ENCODE measurements at places on chromosomes 6 and 20. TPM values are rescaled to one million over a fixed set of nuclear protein-coding genes. Genes with fewer than 3 reads are reported as not detected.
A peak's percentile ranks its signal among the peaks of the same experiment; 100 is the strongest.

The VWA7 gene
- 1.6 TPM for total RNA-seq

The RUNX2 gene
- 4.9 TPM for total RNA-seq

The TMC2 gene
- 0.07 TPM for total RNA-seq

The CITED2 gene
- total RNA-seq, result 92.9 TPM

The ULBP2 gene
- 0.23 TPM for total RNA-seq

The FARS2 gene
- 19.8 TPM for total RNA-seq

The KCNK15 gene
- 0.20 TPM for total RNA-seq

The SPATA25 gene
- total RNA-seq, result 3.4 TPM

The SLC35D3 gene
- 0.13 TPM for total RNA-seq

The HLA-DRA gene
- total RNA-seq, result not detected

- no peak for DNase-seq
These were observed 206.8 kb upstream of the ARG1 start for GRCh38 chr6:131366223-131366622.

- DNase-seq, result no peak
These were observed 337.8 kb downstream of the BTBD3 start for GRCh38 chr20:12255461-12255970.

DNA sequence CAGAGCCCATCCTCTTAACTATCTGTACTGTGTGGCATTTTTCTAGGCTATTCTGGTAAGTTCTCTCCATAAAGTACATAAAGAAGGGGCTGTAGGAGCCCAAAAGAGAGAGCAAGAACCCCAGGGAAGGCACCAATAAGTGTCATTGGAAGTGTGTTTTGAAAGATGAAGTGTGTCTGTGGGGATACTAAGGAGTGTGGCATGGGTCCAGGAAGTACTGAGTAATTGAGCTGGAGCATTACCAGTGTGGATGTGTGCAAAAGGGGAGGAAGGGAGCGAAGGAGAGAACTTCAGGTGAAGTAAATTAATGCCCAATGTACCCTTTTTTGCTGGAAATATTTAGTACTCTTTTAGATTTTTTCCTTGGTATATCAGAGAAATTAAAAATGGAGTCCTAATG is 63.9 kb downstream of the KCNS1 start:
- DNase-seq, result no peak

- no peak for DNase-seq
These were observed 248.4 kb downstream of the MYLK4 start for GRCh38 chr6:2502096-2502997.

DNA sequence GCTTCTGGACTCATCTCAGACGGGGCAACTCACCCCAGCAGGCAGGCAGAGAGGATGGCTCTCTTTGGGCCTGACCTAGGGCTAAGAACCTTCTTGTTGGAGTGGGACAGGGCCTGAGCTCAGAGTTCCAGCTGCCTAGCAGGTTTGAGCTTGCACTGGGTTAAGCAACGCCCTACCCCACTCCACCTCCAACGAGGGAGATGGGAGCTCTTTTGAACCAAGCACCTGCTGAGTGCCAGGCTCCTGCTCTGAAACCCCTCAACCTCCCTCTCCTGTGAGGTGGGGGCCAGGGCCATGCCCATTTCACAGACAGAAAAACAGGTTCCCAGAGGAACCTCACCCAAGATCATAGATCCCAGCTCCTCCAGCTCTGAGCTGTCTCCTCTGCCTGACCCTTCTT is 54.3 kb downstream of the SNAI1 start:
- no peak for DNase-seq

GRCh38 chr20:35318502-35319157 is 26.4 kb upstream of the FAM83C start:
- DNase-seq, result no peak

DNA sequence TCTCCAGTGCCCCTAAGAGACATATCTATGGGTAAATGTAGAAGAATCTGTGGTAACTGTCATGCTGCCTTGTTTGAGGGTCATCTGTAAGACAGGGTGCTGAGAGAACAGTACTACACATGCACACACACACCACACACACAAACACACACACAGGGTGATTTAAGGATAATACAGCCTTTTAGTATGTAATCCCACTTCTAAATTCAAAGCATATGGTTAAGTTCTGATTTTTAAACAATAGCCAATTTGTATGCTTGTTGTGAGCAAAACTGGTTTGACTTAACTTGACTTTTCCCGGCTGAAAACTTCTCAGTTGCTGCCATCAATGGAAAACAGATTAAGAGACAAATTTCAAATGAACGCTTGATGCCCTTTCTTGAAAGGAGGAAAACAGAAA is 241.8 kb downstream of the ADGRG6 start:
- DNase-seq, result no peak

DNA sequence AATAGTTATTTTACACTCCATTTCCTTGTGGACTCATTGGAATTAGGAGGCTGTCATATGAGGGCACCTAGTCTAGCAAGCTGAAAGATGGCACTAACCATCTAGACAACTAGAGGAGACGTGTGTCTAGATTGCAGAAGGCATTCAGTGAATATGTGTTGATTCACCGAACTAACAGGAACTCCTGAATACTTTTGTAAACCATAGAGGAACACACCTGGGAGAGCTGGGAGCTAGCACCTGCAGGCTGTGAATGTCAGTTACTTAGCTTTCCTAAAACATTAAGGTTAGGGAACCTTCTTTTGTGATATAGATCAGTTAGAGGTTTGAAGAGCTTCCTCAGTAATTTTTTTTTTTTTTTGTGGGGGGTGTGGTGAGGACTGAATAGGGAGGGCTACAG is 7.7 kb downstream of the OPN5 start:
- DNase-seq, result no peak

- DNase-seq, result no peak
These were observed 64.7 kb downstream of the KCNS1 start for GRCh38 chr20:45036044-45036755.

DNA sequence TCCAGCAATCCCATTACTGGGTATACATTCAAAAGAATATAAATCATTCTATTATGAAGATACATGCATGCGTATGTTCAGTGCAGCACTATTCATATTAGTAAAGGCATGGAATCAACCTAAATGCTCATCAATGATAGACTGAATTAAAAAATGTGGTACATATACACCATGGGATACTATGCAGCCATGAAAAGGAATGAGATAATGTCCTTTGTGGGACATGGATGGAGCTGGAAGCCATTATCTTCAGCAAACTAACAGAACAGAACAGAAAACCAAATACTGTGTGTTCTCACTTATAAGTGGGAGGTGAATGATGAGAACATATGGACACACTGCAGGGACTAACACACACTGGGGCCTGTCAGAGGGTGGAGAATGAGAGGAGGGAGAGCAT is 261.6 kb downstream of the GMDS start:
- DNase-seq, result no peak

GRCh38 chr6:80988892-80989291 is 763.6 kb downstream of the TENT5A start:
- DNase-seq, result no peak

- DNase-seq, result no peak
These were observed 17.4 kb upstream of the GTSF1L start for GRCh38 chr20:43744151-43744611.

DNA sequence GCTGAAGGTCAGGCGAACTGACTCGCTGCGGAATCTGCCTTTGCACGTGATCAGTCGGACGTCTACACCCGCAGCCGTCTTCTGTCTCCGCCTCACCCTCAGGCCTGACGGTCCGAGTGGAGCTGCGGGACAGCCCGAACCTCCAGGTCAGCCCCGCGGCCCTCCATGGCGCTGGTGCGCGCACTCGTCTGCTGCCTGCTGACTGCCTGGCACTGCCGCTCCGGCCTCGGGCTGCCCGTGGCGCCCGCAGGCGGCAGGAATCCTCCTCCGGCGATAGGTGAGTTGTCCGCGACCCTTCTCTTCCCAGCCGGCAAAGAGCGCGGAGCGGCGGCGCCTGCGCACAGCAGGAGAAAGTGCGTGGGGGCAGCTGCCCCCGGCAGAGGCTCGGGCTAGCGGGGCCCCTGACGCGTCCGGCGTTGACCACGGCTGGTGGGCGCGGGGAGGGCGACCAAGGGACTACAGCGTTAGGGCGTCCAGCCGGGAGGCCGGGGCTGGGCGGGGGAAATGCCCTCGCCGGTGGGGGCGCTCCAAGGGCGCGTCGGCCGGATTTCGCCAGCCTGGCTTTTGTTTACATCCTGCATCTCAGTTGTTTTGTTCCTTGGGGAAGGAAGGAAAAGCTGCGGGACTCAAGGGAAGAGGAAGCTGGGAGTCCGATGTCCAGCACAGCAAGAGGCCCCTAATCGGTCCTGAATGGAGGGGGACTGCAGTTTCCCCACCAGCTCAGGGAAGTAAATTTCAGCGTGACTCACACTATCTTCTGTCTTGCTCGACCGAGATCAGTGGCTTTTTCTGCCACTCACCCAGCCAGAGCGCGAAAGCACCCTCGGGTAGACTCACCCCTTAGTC is at the start of gene SMPDL3A:
Gene SMPDL3A, plus strand, starts transcription at position 77 of the 846 bp plus-strand sequence. Its CDS starts 89 bp downstream, at position 166.
- DNase-seq, result peak; percentile 30

DNA sequence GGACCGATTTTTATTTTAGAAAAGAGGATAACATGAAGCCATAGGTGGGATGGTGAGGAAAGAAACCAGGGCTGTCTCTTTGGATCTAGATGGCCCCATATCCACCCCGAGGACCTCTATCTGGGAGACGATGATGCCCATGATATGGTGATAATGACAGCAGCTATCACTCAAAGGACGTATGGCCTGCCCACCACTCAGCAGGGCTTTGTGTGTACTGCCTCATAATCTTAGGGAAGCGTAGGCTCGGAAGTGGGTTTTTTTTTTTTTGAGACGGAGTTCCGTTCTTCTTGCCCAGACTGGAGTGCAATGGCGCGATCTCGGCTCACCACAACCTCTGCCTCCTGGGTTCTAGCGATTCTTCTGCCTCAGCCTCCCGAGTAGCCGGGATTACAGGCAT is 8.2 kb upstream of the TAF8 start:
- DNase-seq, result no peak

- DNase-seq, result no peak
These were observed 31.3 kb downstream of the MOCS1 start for GRCh38 chr6:39902786-39903465.

GRCh38 chr20:40991181-40991889 is 37.3 kb upstream of the TOP1 start:
- no peak for DNase-seq

DNA sequence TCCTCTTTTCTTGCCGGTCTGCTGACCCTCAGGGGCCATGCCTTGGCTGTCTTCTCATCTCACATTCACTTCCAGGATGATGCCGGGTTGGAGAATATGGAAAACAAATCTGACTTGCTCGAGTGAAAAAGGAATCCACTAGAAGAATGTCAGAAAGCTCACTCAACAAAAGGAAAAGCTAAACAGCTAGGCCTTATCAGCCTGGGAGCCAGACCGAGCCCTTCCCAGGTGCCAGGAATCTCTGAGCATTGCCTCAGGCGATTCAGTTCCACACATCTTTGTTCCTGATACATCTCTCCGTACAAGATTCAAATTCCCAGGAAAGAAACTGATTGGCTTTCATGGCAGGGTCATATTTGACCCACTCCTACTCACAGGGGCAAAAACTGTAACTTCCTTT is 9.2 kb upstream of the OSER1 start:
- no peak for DNase-seq

DNA sequence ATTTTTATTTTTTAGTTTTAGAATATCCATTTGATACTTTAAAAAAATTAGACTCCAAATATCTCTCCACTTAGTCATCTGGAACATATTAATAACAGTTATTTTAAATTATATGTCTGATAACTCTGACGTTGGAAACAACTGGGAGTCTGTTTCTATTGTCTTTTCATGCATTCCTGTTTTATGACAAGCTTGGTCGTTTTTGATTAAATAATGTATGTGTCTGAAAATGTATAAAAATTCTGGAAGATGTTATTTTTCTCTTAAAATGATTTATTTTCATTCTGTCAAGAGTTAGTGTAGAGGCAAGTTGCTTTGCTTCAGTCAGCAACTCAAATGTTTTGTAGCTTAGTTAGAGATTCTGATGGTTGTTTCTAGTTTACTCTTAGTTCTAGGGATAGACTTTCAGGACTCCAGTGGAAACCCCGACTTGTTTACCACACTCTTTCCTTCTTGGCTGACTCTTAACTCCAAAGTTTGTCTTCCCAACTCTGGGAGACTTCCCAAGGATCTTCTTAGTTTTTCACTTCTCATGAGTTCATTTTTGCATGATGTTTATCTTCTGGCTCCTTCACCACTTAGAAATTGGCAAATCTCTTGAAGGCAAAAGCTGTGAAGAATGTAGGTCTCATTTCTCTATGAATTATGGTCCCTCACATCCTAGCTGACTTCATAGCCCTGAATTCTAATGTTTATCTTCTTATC is 190.9 kb downstream of the LAMA2 start:
- DNase-seq, result no peak

Data from mesothelial cell of epicardium (in vitro differentiated cells).